Pancreas (tissue), 10 donors: ENCODE measurements at places on chromosomes 4 and X. TPM values are rescaled to one million over a fixed set of nuclear protein-coding genes. Genes with fewer than 3 reads are reported as not detected.
A peak's percentile ranks its signal among the peaks of the same experiment; 100 is the strongest.

The FAAH2 gene
- 17.7 TPM for total RNA-seq

The FAM133A gene
- not detected for total RNA-seq

The TLR7 gene
- 0.19 TPM for total RNA-seq

The CCDC120 gene
- 7.3 TPM for total RNA-seq

The ATP8A1 gene
- total RNA-seq = 11.7 TPM

- no peak overlapping the region for H3K27ac ChIP-seq
- H3K4me1 ChIP-seq = no peaks in the 10 kb centered on the region
- H3K36me3 ChIP-seq = no peaks in the 10 kb centered on the region
- H3K27me3 ChIP-seq = no peaks in the 10 kb centered on the region
- DNase-seq = peak; percentile 87
These were observed 54.5 kb downstream of the RTL9 start for GRCh38 chrX:110412971-110413726.

- H3K4me1 ChIP-seq = peaks cover 16% of the 10 kb centered on the region
- H3K4me3 ChIP-seq = peak overlapping the region; percentile 10
- no peak for DNase-seq
These were observed 68.7 kb downstream of the MGST2 start for GRCh38 chr4:139734201-139734874.

GRCh38 chrX:46317163-46317562 lies 228.1 kb downstream of the ZNF674 start:
- H3K4me3 ChIP-seq = no peak overlapping the region
- no peak overlapping the region for H3K27ac ChIP-seq
- H3K4me1 ChIP-seq = no peaks in the 10 kb centered on the region
- DNase-seq = no peak

DNA sequence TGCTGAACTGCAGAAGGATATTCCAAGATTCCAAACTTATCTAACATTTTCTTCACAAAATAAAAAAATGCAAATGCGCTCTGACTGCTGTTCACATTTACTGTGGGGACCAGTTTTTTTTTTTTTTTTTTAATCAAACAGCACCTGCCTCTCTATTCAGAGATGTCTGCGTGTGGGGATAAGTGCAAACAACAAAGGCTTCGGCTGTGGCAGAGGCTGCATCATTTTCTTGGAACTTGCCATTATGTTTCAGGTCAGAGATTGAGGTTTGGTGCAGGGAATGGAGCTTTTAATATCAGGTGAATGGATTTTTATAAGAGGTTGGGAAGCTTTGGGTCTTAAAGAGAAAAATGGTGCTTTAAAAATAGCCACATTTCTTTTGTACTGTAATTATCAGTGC lies 78.2 kb upstream of the TET2 start:
- H3K27ac ChIP-seq = no peak overlapping the region
- DNase-seq = no peak
- H3K36me3 ChIP-seq = no peaks in the 10 kb centered on the region
- H3K4me1 ChIP-seq = no peaks in the 10 kb centered on the region

DNA sequence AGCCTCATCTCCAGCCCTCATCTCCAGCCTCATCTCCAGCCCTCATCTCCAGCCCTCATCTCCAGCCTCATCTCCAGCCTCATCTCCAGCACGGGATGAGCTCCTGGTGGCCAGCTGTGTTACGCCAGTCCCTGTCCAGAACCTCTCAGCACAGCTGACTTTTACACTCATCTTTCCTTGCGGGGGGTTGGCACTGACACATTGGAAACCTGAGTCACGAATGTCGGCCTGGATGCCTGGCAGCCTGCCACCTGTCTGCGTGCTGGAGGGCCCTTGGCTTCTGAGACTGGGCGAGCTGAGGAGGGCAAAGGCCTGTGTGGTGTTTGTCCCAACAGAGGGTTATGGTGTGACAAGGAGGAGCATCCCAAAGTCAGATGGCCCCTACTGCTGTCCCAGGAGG lies 66.1 kb upstream of the HGFAC start:
- no peak overlapping the region for H3K27ac ChIP-seq
- H3K27me3 ChIP-seq = no peaks in the 10 kb centered on the region

- peaks cover 6% of the 10 kb centered on the region for H3K4me1 ChIP-seq
- no peak overlapping the region for H3K4me3 ChIP-seq
- no peak overlapping the region for H3K27ac ChIP-seq
- H3K36me3 ChIP-seq = no peaks in the 10 kb centered on the region
- H3K27me3 ChIP-seq = no peaks in the 10 kb centered on the region
These were observed 16.9 kb upstream of the LRBA start for GRCh38 chr4:151031831-151032605.

DNA sequence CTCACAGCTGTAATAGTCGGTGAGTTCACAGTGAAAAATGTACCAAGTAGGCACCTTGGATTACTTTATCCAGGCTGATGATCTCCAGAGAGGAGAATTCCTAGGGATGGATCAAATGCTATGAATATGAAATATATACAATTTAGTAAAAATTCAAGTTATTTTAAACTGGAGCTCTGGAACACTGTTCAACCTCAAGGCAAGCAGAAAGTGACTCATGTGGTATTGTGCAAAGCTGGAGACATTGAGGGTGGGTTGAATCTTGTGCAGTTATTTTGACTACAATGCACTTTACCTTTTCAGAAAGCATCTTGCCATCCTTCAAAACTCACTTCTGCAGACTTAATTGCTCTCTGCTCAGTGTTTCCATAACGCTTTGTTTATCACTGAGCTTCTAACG lies 43.4 kb downstream of the OSTC start:
- no peaks in the 10 kb centered on the region for H3K4me1 ChIP-seq
- no peak overlapping the region for H3K27ac ChIP-seq
- no peak overlapping the region for H3K4me3 ChIP-seq
- H3K27me3 ChIP-seq = no peaks in the 10 kb centered on the region

DNA sequence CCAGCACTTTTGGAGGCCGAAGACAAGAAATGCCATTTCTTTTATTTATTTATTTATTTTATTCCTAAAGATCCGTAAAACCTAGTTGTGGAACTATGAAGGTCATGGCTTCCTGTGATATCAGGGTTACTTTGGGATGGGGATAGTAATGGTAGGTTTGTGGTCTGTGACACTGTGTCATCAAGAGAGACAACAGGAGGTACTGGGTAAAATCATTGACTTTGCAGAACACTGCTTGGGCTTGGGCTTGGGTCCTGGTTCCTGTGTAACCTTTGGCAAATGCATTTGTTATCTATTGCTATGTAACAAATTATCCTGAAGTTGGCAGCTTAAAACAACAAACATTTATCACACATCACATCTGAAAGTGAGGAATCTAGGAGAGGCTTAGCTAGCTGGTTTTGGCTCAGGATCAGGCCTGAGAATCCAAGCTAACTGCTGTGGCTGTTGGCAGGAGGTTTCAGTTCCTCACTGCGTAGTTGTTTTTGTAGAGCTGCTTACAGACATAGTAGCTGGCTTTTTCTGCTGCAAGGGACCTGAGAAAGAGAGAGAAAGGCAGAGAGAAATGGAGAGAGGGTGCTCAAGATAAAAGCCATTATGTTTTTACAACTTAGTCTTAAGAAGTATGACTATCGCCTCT lies 576.4 kb upstream of the SLIT2 start:
- H3K36me3 ChIP-seq = no peaks in the 10 kb centered on the region
- H3K4me3 ChIP-seq = no peak overlapping the region
- no peaks in the 10 kb centered on the region for H3K27me3 ChIP-seq
- H3K27ac ChIP-seq = no peak overlapping the region
- no peaks in the 10 kb centered on the region for H3K4me1 ChIP-seq

GRCh38 chr4:6750286-6751221 lies 32.0 kb upstream of the KIAA0232 start:
- peaks cover 14% of the 10 kb centered on the region for H3K4me1 ChIP-seq
- no peaks in the 10 kb centered on the region for H3K27me3 ChIP-seq

- no peak overlapping the region for H3K27ac ChIP-seq
- H3K4me1 ChIP-seq = no peaks in the 10 kb centered on the region
- no peak for DNase-seq
- no peaks in the 10 kb centered on the region for H3K27me3 ChIP-seq
These were observed 40.6 kb upstream of the XPNPEP2 start for GRCh38 chrX:129698150-129698549.

GRCh38 chr4:123102897-123103471 lies 180.6 kb upstream of the NUDT6 start:
- H3K4me1 ChIP-seq = no peaks in the 10 kb centered on the region
- DNase-seq = no peak
- H3K27me3 ChIP-seq = no peaks in the 10 kb centered on the region
- H3K36me3 ChIP-seq = no peaks in the 10 kb centered on the region
- H3K4me3 ChIP-seq = no peak overlapping the region
